ENCODE measurements at places on chromosomes 6 and 20.

- DNase-seq, result no peak
Measured at GRCh38 chr20:2694008-2694471, 1.5 kb downstream of the EBF4 start.

DNA sequence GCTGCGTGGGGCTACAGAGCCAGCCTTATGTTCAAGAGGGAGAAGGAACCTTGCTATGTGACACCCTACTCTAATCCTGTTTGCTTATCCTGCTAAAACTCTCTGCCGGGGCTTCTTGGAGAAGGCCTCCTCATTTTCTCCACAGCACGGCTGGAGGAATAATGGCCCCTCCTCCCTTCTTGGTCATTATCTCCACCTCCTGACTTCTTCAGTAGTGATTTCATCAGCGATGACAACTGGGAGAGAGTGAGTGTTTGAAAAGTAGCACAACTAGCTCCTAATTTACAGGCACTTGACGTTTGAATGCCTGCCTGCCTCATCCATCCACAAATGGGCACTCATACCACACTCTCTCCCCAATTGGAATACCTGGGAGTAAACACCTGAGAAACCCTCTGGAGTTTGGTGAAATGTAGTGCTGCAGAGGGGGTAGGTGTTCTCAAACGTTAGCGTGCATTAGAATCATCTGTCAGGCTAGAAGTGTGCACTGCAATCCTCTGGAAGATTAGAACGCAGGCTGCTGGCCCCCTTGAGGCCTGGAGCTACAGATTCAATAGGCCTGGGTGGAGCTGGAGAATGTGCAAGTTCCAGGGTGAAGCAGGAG, 148.5 kb downstream of the FOXC1 start:
- peak; percentile 22 for DNase-seq

- no peak for DNase-seq
Measured at GRCh38 chr6:160218810-160219209, 39.8 kb downstream of the SLC22A2 start.

- no peak for DNase-seq
Measured at GRCh38 chr6:38110481-38110971, 291.0 kb downstream of the ZFAND3 start.

GRCh38 chr20:31602779-31603441, 2.2 kb upstream of the ID1 start:
- DNase-seq, result no peak

DNA sequence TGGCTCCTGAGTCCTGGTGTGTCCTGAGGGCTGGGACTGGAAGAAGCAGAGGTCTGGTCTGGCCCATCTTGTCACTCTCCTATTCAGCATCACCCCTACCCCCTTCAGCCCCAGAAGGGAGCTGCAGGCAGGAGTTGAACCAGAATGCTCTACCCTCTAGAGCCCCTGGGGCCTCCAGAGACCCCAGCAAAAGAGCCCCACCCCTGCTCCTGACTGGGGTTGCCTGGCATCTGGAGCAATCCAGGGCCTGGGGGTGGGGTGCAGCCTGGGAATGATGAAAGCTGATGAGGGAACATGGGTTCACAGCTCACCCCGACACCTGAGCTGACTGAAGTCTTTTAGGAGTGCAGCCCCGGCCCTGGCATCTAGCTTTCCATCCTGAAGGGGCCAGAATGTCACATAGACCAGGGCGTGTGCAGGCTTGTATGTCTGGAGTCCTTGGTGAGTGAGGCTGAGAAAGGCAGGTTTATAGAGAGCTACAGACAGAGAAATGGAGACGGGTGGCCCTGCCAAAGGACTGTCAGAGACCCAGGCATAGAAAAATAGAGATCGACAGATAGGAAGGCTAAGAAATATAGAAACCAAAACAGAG, 12.2 kb downstream of the FGD2 start:
- peak; percentile 10 for DNase-seq

GRCh38 chr6:10884245-10884972, 2.4 kb upstream of the SYCP2L start:
- no peak for DNase-seq

GRCh38 chr20:53419693-53420460, 173.8 kb downstream of the ZNF217 start:
- DNase-seq, result no peak

DNA sequence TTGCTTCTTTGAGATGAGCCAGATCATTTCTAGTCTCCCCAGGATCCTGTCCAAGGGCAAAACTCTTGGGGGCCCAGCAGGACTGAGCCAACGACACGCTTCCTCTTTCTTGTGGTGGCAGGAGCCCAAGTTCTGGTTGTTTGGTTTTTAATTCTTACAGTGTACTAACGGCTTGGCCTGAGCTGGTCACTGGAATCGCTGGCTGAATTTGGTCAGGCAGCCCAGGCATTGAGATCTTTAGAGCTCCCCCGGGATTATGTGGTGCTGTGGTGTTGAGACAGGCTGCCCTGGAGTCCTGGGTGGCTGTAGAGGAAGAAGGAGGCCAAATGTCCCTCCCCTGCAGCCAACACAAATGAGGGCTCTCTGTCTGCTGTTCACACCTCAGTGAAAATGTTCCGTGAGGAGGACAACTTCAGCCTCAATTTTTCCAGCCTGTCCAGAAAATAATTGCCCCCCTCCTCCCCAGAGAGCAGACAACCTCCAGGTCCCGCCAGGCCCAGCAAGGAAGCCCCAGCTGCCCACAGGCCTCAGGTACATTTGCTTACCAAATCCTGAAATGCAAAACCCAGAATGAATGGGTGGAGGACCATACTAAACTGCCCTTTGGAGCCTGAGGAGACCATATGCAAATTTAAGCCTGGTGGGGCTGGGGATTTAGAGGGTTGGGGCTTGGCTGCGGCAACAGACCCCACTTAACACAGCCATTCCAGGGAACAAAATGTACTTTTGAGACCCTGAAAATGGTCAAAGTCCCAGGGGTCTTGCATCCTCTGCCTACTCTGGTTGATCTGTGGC, 23.6 kb downstream of the BNIP5 start:
- no peak for DNase-seq

Data from NCI-H510A (cell line).